ENCODE measurements at places on chromosomes 1 and 21.

DNA sequence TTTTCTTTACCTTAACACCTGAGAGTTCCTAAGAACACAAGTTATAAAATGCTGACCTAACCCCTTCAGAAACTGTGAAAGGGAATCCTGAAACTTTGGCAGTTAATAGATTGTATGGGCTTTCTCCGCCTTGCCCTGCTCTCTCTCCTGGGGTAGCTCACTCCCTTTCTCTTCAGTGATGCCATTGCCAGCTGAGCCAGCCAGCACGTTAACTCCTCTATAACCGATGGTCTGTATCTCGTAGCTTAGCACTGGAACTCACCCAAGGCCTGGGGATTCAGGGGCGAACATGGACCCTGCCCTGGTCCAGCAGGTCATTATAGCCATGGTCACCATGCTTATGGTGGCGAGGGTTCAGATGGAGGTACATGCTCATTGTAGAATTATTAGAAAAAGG is 40.7 kb downstream of the TRAPPC10 start:
- DNase-seq, result no peak

DNA sequence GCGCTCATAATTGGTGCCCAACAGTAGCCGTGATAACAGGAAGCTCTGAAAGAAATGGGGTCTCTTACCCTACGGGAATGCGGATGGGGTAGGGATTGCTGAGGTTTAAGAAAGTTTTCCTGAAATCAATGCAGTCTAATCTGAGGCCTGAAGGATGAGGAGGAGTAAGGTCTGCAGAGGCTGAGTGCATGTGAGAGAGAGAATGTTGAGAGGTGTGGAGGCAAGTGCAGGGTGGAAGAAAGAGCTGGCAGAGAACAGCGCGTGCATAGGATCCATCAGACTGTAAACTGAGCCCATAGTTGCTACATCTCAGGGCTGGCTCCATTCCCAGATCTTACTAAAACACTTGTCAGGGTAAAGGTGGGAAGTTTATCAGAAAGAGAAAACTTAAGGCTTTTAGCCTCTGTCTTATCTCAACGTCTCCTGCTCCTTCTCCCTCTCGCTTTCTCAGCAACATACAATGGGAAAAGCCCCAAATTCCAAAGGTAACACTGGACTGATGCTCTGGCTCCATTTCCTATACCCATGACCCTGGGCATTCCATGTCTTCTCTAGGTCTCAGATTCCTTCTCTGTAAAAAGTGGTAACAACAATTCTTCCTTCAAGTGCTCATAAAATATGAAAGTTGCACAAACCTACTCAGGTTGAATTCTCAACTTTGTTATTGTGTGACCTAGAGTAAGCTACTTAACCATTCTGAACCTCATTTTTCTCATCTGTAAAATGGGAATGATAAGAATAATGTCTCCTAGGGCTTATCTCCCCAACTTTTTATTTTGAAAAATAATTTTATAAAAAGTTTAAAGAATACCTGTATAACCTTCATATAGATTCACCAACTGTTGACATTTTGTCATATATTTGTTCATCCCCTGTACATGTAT is 75.2 kb downstream of the SH3GLB1 start:
- no peak for DNase-seq

DNA sequence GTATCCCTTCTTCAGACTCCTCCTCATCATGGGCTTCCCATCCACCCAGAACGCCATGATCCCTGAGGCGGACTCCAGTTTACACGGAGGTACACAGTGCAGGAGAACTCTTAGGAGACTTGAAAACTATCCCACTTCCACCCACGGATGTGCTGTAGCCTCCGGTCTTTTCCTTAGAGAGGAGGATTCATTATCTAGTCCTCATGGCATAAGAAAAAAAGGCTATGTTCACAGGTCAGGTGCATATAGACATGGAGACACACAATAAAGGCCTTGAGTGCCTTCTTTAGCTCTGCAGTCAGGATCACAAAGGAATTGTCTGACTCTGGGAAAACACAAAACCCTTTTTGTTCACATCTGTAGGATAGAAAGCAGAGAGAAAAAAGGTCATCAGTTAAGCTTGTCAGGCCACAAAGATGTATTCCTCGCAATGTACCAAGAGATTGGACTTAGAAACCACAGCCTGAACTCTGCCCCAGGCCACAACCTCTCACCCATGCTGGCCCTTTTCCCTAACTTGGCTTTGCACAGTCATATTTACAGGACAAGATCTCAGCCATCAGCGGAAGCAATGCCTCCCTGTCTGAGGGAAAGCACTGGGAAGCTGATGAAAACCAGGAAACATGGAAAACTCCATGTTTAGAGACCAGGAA is 9.0 kb downstream of the CRP start:
- no peak for DNase-seq

DNA sequence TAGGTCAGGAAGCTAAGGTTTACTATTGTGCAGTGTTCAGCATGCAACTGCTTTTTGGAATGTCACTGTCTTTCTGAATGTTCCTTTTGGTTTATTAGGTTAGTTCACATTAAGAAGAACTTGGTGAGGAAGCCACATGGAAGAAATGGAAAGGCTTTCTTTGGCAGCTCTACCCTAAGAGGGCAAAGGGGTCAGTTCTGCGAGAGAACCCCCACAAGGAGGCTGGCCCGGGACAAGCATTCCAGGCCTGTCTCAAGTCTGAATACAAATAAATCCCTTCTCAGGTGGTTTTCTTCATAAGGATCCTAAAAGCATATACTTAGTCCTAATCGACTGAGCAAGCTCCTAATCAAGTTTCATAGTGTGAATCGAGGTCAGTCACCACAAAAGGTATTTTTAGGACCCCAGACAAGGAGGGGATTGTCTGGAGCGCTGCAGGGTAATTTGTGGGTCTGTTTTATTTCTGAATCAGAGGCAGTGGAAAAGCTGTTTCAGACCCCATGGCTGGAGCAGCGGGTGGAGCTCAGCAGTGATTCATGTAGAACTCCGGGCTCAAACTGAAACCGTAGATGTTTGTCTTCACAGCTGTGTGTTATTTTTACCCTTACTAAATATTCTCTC is 63.3 kb downstream of the ERG start:
- no peak for DNase-seq

GRCh38 chr1:75430526-75430925 is 180.4 kb downstream of the SLC44A5 start:
- no peak for DNase-seq

- no peak for DNase-seq
These were observed 116.3 kb upstream of the CACYBP start for GRCh38 chr1:174883409-174883808.

- no peak for DNase-seq
These were observed 341.9 kb downstream of the PTBP2 start for GRCh38 chr1:97063532-97063931.

GRCh38 chr1:14479865-14480264 is 118.6 kb upstream of the KAZN start:
- DNase-seq, result no peak

DNA sequence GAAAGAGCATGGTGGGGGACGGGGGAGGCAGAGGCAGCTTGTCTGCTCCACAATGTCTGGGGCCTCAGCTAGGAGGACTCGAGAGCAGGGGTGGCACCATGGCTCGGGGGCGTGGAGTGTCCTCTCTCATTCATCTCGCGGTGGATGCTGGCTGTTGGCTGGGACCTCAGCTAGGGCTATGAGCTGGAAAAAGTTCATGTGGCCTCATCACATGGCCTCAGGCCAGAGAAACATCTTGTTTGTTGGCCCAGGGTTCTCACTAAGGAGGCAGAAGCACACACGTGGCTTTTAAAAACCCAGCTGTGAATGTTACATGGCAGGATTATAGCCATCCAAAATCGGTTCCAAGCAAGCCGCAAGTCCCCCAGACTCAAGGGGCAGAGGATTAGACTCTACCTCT is 6.2 kb upstream of the CENPS start:
- no peak for DNase-seq

DNA sequence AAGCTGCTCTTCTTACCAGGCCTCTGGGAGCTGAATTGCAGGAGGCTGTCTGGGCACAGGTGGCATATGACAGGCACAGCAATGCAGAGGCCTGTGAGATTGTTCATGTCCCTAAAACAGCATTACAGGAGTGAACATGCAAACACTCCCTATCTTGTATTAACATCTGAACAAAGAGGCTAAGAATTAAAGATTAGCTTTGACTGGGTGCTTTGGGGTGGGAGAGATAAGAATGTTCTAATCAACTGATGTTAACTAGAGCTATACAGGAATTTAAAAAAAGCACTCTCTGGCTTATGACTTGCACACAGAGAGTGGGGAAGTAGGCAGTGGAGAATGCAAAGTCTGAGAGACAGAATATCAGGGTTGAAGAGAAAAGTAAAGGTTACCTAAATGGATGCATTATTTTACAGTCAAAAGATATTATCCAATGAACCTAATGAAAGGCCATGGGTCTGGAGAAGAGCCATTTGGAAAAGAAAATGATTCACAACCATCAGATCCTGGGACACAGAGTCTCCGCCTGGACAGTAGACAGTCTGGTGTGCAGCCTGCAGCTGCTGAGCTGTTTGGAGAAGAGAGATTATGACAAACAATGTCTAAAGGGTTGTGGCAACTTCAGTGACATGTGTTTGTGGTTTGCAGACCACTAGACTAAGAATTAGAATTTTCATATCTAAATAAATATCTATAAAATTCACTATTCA is 20.2 kb downstream of the DPT start:
- no peak for DNase-seq

- peak; percentile 33 for DNase-seq
These were observed 85.8 kb downstream of the UBR4 start for GRCh38 chr1:19124273-19124672.

All from stimulated activated CD8-positive, alpha-beta memory T cell treated with anti-CD3 and anti-CD28 coated beads, Interleukin-4, amount 100 ng/mL, for 48 hours (primary cell).